ENCODE measurements at places on chromosomes 1 and 21.

GRCh38 chr1:199272628-199273086, 633.8 kb downstream of the PTPRC start:
- peak; percentile 76 for DNase-seq

DNA sequence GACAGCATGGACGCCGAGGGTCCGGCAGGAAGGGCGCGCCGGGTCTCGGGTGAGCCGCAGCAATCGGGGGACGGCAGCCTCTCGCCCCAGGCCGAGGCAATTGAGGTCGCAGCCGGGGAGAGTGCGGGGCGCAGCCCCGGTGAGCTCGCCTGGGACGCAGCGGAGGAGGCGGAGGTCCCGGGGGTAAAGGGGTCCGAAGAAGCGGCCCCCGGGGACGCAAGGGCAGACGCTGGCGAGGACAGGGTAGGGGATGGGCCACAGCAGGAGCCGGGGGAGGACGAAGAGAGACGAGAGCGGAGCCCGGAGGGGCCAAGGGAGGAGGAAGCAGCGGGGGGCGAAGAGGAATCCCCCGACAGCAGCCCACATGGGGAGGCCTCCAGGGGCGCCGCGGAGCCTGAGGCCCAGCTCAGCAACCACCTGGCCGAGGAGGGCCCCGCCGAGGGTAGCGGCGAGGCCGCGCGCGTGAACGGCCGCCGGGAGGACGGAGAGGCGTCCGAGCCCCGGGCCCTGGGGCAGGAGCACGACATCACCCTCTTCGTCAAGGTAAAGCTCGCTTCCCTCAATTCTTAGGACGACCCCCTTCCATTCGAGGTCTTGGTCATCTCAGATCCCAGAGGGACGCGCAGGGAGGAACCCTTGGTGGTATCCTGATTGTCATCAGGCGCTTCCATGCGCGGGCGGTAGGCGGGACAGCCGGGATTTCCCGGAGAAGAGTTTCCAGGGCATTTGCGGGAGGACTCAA, 1.6 kb downstream of the CLIC6 start:
- no peak for DNase-seq

GRCh38 chr1:201215531-201216357, 25.1 kb downstream of the IGFN1 start:
- DNase-seq: no peak

- no peak for DNase-seq
Measured at GRCh38 chr1:154621875-154622274, 13.9 kb upstream of the ADAR start.

DNA sequence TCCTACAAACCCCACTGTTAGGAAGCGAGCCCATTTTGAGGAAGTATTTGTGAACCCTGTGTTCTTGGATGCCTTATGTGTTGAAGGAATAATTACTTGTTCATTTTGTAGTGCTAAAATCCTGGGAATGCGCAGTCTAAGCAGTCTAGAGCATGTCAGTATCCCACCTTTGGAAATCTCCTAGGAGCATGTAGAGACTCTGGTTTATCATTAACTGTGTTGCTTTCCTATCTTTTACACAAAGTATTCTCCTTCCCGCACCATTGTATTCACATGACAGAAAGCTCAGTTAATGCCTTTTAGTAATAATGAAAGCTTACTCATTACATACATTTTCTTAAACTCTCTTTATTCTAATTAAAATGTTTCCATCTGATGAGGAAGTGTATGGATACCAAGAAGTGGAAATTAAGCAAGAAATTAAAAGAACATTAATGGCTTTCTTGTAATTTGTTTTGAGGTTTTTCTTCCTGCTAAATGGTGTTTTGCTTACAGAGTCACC, 99.4 kb downstream of the CAMTA1 start:
- DNase-seq: no peak

- no peak for DNase-seq
Measured at GRCh38 chr1:20423169-20423795, 62.7 kb downstream of the CAMK2N1 start.

DNA sequence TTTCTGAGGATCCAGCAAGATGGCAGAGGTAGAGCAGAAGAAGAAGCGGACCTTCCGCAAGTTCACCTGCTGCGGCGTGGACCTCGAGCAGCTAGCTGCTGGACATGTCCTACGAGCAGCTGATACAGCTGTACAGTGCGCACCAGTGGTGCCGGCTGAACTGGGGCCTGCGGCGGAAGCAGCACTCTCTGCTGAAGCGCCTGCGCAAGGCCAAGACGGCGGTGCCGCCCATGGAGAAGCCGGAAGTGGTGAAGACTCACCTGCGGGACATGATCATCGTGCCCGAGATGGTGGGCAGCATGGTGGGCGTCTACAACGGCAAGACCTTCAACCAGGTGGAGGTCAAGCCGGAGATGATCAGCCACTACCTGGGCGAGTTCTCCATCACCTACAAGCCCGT, 125.8 kb downstream of the LRIG2 start:
- peak; percentile 1 for DNase-seq

DNA sequence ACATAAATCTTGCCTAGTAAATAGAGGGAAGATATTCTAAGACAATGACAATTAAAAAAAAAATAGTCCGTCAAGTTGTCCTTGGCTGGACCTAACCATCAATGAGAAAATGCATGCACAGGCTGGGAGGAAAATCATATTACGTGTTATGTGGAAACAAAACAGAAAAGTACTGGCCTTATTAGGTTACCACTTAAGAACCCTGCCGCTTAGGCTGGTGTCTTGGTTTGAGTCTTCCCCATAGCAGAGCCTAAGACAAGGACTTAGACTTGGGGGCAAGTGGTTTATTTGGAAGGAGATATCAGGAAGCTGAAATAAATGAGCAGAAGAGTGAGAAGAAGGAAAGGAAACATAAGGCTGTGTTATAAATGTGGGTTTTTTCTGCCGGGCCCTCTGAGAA, 186.4 kb downstream of the MRPL39 start:
- no peak for DNase-seq

DNA sequence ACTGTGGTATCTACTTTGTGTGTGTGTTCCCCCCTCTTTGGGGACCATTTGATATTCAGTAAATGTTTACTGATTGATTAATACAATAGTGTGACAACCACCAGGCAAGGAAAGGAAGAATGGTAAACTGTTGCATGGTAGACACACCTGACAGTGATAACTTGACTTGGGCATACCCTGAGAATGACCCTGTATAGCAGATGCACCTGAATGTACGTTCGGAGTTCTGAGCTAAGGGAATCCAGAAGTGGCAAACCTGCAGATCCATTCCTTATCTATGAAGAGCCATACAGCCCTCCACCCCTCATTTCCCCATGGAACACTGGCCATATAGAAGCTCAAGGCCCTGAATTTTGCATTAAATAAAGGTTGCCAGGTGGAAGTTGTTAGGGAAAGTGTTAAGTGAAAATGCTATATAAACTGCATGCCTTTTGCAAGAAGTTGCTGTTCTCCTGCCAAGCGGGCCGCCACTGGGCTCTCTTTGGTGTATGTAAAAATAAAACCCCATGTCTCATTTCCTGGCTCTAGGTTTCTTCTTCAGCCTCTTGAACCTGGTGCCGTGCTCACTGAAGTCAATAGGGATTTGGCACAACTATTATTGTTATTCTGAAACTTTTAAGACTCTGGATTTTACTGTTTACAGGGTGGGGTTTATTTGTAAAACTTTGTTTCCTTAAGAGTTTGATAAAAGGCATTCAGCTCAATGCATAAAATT, 32.6 kb upstream of the DENND1B start:
- DNase-seq: no peak

DNA sequence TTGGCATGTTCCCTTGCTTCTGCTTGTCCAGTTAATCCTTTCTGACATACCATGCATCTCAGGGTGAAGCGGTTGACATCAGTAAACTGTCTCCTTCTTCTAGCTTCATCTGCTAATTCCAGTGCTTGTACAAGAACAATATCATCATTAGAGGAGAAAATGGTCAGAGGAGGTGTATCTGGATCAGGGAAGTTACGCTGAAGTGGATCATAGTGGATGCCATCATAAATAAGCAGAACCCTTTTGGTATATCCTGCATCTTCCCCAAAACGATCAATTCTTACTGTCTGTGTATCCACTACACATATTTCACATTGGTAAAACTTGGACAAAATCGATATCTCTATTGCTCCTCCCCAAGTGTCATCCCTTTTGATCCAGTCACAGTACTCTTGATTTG, 2.0 kb downstream of the YOD1 start:
- DNase-seq: no peak

- peak; percentile 46 for DNase-seq
Measured at GRCh38 chr1:204560590-204561150, 44.5 kb downstream of the MDM4 start.

DNA sequence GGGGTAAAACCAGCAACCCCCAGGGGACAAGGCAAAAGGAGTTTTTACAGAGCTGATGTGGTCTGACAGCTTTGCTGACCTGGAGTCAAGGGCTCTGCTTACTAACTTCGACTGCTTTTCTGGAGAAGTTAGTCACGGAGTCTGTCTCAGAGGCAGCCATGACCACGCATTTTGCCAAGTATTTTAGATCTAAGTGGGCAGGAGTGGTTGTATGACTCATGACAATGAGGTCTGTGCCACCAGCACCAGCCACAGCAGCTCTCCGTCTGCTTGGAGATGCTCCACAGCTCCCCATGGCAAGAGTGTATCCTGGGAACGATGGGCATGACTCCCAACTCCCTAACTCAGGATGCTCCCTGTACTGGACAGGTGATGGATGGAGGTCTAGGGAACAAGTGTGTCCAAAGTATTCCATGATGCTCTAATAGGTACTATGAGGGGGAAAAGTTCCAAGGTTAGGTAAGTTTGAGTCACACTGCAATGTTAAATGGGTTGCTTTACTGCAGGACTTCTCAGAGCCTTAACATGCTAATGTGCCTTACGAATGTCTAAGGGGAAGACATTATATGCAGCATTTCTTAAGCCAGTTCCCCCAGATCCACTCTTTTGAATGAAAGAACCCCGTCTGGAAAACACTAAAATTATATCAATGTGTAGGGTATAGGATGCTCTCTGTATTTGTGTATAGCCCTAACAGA, 359.0 kb downstream of the HHAT start:
- peak; percentile 62 for DNase-seq

GRCh38 chr1:210262897-210263272, 30.3 kb downstream of the SERTAD4 start:
- no peak for DNase-seq

DNA sequence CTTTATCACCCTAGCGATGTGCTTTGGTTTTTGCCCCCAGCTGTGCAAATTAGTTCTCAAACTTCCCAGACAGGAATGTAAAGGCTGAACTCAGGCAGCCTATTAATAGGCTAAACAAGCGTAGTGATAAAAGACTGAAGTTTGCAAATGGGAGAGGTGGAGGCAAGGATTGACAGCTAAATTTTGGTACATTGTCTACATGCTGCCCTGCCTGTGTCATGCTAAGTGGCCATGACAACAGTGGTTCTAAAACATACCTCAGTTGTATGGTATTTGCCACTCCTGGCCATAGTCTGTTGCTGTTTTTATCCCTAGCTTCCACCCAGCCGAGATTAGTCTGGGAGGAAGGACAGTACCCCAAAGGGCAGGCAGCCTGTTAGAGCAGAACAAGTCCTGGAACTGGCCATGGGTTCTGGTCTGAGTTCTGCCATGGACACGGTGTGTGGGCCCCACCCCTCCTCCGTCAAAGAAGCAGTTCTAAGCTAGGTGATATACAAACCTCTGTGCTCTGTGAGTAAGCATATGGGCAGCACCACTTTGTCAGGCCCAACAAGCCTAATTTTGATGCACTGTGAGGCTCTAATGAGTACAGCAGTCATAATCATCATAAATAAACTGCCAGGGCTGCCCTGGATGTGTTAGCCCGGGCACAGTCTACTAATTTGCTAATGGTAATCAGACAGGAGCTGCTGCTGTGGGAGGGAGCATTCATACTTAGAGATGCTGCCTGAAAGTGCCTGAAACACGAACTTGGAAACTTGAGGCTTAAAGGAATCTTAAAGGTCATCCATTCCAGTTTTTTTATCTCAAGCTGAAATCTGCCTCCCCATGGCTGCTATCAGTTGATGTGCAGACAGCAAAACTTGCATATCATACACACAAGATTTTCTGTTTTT, 177.1 kb downstream of the HHAT start:
- no peak for DNase-seq

DNA sequence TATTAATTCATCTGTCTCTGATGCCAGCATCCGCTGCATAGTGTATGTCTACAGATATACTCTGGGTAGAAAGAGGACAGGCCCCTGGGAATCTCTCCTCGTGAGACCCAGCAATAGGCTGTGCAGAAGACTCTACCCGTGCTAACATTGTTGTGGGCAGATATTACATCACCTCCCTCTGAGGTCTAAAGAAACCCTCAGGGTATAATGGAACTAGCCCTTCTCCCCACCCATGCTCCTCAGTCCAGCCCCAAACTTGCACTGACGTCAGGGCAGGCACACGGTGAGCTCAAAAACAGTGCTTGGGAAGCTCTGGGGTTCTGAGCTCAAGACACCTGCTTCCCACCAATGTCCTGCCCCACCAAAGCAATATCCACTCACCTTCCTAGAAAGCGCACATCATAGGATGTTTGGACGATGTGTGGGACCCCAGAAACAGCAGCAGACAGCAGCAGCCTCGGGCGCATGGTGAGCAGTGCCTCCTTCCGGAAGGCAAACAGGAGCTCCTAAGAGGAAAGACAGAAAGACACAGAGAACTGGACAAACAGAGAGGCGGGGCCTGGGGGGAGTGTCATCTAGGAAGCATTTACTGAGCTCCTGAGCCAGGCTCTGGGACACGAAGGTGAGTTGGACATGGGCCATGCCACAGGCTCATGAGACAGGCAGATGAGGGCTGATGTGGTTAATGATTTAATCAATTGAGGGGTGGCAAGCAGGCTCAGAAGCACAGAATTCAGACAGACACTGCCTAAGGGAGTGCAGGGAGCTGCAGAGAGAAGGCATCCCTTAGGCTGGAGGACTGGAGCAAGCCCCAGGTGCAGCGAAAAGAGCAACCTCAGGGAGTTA, 4.8 kb downstream of the OVGP1 start:
- peak; percentile 17 for DNase-seq

- peak; percentile 62 for DNase-seq
Measured at GRCh38 chr1:34529935-34530859, 224.7 kb upstream of the GJB5 start.

GRCh38 chr1:8376358-8376840, 58.5 kb downstream of the SLC45A1 start:
- no peak for DNase-seq

DNA sequence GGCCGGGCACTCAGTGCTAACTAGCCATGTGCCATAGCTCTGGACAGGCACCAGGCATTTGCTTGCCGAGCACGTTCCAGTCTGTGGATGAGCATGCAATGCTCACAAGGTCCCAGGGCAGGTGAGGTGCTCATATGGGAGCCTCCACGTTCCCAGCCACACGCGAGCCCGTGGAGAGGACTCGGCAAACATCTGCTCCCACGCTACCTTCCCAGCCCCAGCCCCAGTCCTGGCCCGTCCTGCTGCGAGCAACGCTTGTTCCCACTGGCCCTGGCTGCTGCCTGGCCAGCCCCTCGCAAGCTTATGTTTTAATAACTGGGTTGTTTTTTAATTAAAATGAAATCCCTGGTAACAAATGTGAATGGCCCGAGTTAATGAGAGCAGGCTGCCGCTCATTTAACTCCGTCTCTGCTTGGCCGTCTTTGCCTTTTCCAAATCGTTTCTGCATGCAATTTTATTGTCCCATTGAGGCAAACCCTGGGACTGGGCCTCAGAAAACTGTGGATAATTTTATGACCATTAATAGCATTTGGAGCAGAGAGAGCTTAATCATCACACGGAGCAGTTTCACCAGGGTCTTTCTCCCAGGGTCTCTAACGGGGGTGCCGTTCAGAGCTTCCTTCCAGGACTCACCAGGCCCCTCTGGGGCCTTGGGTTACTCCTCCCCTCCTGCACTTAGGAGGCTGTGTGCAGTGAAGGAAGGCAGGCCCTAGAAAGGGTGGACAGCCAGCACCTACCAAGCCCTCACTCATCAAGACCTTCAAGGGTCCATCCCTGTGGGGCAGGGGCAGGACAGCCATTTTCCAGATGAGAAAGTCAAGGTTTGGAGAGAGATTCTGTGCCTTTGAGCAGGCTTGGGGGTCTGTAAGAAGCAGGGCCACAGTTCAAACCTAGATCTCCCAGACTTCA, 136.8 kb downstream of the GLIS1 start:
- no peak for DNase-seq

Data from urothelium cell line (cell line).